Activated CD4-positive, alpha-beta memory T cell treated with anti-CD3 and anti-CD28 coated beads for 36 hours (primary cell): ENCODE measurements at places on chromosomes 11 and 22. TPM values are rescaled to one million over a fixed set of nuclear protein-coding genes. Genes with fewer than 3 reads are reported as not detected.

DNA sequence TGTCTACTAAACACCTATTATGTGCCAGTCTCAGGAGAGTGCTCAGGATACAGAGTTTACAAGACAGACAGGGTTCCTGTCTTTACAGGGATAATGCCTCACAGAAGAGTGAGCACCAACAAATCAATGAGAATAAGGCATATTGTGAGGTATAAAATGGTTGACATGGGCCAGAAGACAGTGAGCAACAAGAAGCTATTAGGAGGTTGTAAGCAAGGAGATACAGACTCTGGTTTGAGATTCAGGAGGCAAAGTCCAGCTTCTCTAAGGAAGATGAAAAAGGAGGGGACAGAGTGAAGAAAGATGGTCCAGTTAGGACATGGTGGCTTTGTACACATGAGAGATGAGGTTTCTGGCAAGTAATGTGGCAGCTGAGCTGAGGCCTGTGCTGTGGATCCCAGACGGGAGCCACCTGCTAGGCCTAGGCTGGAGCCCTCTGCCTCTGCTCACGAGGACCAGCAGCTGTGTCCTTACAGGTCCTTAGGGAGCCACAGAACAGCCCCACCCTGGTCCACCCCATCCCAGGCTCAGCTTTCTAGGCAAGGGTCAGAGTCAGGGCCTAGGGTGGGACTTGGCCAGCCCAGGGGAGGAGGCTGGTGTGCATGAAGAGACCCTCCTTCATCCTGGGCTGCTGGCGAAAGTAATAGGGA, 110.5 kb downstream of the ZNF280B start:
- DNase-seq, result no peak
- no peak overlapping the region for H3K4me3 ChIP-seq
- no peak overlapping the region for H3K27ac ChIP-seq

DNA sequence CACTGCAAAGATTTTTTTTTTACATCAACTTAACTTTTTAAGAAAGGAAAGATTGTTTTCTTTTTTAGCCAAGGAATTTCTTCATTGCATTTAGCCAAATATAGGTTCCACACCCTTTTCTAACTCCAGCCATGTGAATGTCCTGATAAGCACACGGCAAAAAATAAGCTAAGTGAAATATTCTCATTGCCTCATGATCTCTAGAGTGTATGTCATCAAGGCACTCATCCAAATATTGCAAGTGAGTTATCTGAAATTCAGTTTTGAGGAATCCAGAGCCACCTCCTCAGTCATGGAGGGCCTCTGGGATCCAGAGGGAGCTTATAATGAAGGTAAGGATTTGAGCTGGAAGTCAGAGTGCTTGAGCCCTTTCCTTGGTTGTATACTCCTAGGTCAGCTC, 80.0 kb downstream of the BLID start:
- no peak for DNase-seq
- H3K4me3 ChIP-seq, result no peak overlapping the region
- no peaks in the 10 kb centered on the region for H3K36me3 ChIP-seq

DNA sequence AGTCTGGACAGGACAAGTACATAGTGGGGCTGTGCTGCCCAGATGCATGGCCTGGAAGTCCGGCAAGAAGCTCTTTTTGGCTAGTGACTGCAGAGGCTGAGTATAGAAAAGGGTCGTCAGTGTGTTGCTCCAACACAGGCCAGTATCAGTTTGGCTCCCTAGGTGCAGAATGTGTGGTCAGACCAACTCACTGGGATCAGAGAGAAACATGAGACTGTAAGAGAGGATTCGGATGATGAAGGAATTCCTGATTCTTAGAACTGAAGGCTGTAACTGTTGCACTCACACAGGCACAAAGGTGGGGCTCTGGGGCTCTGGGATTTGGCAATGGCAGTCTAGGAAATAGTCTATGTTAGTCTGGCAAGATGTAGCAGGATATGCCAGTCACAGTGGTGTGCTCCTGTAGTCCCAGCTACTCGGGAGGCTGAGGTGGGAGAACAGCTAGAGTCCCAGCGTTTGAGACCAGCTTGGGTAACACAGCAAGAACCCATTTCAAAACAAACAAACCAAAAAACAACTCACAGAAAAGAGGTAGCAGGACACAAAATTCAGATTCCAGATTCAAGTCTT, 11.1 kb upstream of the UPB1 start:
- no peaks in the 10 kb centered on the region for H3K36me3 ChIP-seq
- DNase-seq, result no peak
- H3K4me1 ChIP-seq, result peaks cover 25% of the 10 kb centered on the region
- H3K27me3 ChIP-seq, result no peaks in the 10 kb centered on the region

- H3K4me1 ChIP-seq, result peaks cover 5% of the 10 kb centered on the region
- no peak overlapping the region for H3K27ac ChIP-seq
- no peaks in the 10 kb centered on the region for H3K36me3 ChIP-seq
- no peak overlapping the region for H3K4me3 ChIP-seq
- no peaks in the 10 kb centered on the region for H3K27me3 ChIP-seq
- DNase-seq, result peak; percentile 45
These were observed 9.4 kb downstream of the RTN4R start for GRCh38 chr22:20258584-20259326.

DNA sequence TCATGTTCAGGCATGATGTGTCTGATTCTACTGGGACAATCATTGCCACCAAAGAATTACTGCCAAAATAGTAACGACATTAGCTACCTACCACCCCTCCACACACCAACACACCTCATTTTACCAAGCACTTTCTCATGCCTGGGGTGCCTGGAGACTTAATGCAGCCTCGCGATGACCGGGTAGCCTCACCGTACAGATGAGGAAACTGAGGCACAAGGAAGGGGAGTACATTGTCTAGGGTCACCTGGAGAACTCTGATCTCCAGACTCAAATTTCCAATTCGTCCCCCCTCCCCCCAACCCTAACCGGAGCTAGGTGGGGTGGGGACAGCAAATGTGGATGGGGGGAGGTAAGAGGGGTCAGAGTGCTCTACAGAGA, 2.7 kb upstream of the RTN4RL2 start:
- DNase-seq, result no peak
- H3K27me3 ChIP-seq, result peaks cover 39% of the 10 kb centered on the region
- peaks cover 25% of the 10 kb centered on the region for H3K4me1 ChIP-seq
- H3K4me3 ChIP-seq, result peak overlapping the region; percentile 51

DNA sequence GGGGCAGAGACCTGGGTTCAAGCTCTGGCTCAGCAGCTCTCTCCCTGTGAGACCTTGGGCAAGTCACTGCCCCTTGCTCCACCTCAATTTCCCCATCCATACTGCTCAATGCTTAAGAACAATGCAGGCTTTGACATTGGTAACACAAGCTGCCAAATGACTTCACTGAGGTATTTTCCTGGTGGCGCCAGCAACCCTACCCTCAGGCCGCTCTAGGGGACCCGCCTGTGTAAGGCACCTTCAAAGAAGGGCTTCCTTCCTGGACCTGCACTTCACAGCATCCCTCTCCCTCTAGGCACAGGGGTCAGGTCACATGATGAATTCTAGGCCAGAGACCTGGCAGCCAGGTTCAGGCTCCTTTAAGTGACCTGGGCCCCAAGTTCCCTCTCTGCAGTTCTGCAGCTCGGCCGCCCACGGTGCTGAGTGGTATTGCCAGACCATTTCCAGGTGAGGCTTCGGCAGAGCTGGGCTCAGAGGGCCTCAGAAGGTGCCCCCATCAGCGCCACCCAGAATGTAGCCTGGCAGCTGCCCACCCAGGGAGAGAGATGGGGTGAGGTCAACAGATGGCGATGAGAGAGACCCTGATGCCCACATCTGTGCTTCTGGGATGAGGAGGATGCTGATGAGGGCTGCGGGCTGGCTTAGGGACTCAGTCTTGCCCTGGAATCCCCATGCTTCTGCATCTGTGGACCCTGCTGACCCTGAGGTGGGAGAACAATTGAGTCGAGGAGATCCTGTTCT, 4.5 kb downstream of the WNT11 start:
- no peak overlapping the region for H3K27ac ChIP-seq
- no peak overlapping the region for H3K4me3 ChIP-seq
- peaks cover 26% of the 10 kb centered on the region for H3K27me3 ChIP-seq

GRCh38 chr11:94519478-94520084, 7.3 kb downstream of the C11orf97 start:
- no peak overlapping the region for H3K27ac ChIP-seq
- H3K27me3 ChIP-seq, result peaks cover 15% of the 10 kb centered on the region
- H3K36me3 ChIP-seq, result no peaks in the 10 kb centered on the region
- DNase-seq, result no peak

DNA sequence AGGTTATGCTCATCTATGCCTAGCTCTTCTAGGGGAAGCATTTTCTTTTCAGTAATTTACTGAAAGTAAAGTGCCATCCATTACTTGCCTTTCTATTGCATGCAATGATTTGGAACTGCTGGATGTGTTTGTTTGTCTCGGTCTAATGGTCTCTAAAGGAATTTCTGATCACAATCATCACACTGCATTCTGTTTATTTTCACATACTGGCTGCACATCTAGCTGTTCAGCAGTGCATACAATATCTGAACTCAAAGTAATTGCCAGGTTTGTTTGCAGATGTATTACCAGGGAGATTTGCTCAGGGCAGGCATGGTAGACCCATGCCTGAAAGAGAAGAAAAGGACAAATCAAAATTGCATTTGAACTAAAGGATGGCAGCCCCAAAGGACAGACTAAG, 36.4 kb upstream of the CWF19L2 start:
- no peak for DNase-seq
- no peaks in the 10 kb centered on the region for H3K27me3 ChIP-seq
- H3K27ac ChIP-seq, result no peak overlapping the region
- no peaks in the 10 kb centered on the region for H3K4me1 ChIP-seq

GRCh38 chr22:19056951-19057401, 65.2 kb downstream of the DGCR2 start:
- H3K4me1 ChIP-seq, result no peaks in the 10 kb centered on the region
- H3K36me3 ChIP-seq, result peaks cover 18% of the 10 kb centered on the region
- H3K27ac ChIP-seq, result no peak overlapping the region
- H3K4me3 ChIP-seq, result no peak overlapping the region
- peak; percentile 4 for DNase-seq
- no peaks in the 10 kb centered on the region for H3K27me3 ChIP-seq

- peaks cover 46% of the 10 kb centered on the region for H3K4me1 ChIP-seq
- H3K27me3 ChIP-seq, result no peaks in the 10 kb centered on the region
- no peak overlapping the region for H3K4me3 ChIP-seq
- peaks cover 33% of the 10 kb centered on the region for H3K36me3 ChIP-seq
- no peak for DNase-seq
- no peak overlapping the region for H3K27ac ChIP-seq
These were observed 5.8 kb downstream of the C11orf58 start for GRCh38 chr11:16744128-16744725.

DNA sequence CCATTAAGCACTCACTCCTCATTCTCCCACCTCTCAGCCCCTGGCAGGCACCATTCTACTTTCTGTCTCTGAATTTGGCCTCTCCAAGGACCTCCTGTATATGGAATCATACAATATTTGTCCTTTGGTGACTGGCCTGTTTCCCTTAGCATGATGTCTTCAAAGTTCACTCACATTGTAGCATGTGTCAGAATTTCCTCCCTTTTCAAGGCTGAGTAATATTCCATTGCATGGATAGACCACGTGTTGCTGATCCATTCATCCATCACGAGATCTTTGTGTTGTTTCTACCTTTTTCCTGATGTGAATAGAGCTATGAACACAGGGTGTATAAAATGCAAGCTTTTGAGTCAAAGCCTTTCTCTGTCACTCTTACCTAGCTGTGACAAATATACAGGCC, 11.6 kb downstream of the FADS2 start:
- peaks cover 22% of the 10 kb centered on the region for H3K36me3 ChIP-seq
- peaks cover 7% of the 10 kb centered on the region for H3K4me1 ChIP-seq
- no peak for DNase-seq
- H3K27me3 ChIP-seq, result peaks cover 1% of the 10 kb centered on the region
- H3K27ac ChIP-seq, result no peak overlapping the region

GRCh38 chr11:70703141-70704064, 305.1 kb downstream of the CTTN start:
- H3K4me3 ChIP-seq, result no peak overlapping the region
- no peaks in the 10 kb centered on the region for H3K36me3 ChIP-seq
- DNase-seq, result no peak

DNA sequence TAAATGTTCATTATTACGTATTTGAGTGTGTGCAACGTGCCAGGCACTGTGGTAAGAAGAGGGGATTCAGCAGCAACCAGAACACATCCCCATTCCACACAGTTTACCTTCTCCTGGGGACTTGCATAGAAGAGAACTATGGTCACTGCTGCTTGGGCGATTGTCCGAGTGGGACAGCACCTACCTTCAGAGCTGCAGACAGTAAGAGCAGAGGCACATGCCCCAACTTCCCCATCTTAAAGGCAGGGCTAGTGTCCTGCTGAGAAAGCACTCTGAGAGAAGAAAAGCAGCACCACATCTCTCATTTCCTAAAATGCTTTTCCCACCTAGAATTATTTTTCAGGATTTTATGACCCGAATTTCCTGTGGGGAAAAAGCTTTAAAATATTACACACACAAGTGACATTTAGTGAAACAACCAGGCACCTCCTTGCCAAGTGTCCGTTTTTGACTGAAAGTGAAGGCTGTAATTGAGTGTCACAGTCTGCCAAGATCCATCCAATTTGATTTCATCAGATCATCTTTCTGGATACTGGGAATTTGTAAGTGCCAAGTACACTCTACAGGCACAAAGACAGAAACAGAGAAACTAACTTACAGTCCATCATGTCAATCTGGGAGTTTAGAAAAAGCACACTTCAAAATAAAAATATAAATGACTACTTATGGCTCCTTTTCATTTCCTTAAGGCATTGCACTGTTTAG, 24.6 kb downstream of the TRAF6 start:
- DNase-seq, result no peak
- H3K27me3 ChIP-seq, result no peaks in the 10 kb centered on the region
- H3K4me3 ChIP-seq, result no peak overlapping the region

Gene SCGB2A2
- not detected for total RNA-seq

Gene OR56A1
- not detected for total RNA-seq

Gene EPS8L2
- 12.6 TPM for total RNA-seq
